ENCODE measurements at places on chromosomes 7 and 10.

- no peak for DNase-seq
Measured at GRCh38 chr10:57482259-57482658, 785.4 kb downstream of the IPMK start.

GRCh38 chr10:47214520-47214919 lies 85.5 kb upstream of the GDF10 start:
- DNase-seq = no peak

DNA sequence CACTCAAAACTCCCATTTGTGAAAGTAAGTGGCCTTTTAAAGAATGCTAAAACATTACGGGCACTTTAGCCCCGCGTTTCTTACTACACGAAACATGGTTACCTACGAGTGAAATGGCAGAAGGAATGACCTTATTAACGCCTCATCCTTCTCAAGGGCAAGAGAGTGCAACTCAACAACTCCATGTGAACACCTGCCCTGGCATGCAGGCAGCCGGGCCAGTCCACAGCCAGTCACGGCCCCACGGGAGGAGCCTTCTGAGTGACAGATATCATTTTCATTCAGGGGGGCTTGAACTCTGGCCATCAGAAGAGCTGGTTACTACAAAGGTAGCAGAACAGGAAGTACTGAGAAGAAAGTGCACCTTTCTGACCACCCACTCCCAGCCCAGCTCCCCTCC lies 236.1 kb downstream of the PTPRN2 start:
- DNase-seq = no peak

DNA sequence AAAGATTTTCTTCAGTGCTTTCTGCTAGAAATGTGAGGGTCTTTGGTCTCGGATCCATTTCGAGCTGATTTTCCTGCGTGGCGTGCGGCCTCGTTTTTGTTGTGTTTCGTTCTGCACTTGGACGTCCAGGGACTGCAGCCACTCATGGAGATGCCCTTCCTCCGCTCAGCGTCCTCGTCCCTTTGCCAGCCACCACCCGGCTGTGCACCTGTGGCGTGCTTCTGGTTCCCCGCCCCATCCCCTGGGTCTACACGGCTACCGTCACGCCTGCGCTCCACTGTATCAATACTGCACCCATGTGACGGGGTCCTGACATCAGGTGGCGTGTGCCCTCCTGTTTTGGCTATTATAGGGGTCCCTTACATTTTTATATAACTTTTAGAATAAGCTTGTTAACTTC lies 42.7 kb upstream of the NKX6-2 start:
- no peak for DNase-seq

DNA sequence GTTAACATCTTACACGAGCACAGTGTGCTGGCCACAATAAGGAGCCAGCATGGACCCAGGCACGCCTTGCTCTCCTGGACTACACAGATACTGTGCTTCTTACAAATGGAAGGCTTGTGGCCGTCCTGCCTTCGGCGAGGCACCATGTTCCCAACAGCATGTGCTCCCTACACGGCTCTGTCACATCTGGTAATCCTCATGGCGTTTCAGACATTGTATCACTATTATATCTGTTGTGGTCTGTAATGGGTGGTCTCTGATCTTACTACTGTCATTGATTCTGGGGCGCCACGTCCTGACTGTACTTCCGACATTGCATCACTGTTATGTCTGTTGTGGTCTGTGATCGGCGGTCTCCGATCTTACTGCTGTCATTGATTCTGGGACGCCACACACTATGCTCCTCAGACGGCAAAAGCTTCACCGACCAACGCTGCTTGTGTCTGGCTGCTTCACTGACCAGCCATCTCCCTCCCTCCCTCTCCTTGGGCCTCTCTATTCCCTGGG lies 195.4 kb downstream of the MAD1L1 start:
- DNase-seq = peak; percentile 15

- DNase-seq = peak; percentile 25
Measured at GRCh38 chr10:95605163-95605562, 44.0 kb upstream of the SORBS1 start.

Data from AG10803 (cell line).